HS-27A (cell line): ENCODE measurements at places on chromosomes 5 and 9.

DNA sequence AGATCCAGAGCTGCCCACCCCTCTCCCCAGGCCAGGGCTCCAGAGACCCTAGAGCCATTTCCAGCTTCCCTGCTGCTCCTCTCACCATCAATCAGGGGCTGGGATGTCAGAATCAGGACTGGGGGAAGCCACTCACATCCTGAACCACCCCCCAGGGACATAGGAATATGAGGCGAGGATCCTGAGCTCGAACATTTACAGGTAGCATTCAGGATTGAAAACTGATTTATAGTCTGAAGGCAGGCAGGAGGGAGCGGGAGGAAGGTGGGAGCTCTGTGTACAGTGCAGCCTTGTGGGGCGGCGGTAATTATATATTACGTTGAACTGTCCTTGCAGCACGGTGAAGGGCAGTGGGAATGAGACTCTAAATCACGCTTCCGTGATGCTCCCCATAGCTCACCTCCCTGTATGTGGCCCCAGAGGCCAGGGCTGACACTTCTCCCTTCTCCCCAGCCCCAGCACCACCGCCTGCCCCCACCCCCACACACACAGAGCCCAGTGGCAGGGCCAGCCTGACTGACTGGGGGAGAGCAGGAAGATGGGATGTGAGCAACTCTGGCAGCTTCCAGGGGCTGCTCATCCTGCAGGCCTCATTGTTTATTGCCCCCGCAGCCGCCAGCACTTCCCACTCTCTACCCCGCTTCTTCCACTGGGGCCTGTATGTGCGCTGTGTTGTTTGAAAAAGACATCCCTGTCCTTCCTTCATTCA, 76.0 kb upstream of the HSPA9 start:
- no peak for DNase-seq

GRCh38 chr5:171312129-171312974, 3.3 kb downstream of the TLX3 start:
- DNase-seq: no peak

GRCh38 chr5:127571314-127572131, 54.1 kb downstream of the PRRC1 start:
- DNase-seq: no peak

DNA sequence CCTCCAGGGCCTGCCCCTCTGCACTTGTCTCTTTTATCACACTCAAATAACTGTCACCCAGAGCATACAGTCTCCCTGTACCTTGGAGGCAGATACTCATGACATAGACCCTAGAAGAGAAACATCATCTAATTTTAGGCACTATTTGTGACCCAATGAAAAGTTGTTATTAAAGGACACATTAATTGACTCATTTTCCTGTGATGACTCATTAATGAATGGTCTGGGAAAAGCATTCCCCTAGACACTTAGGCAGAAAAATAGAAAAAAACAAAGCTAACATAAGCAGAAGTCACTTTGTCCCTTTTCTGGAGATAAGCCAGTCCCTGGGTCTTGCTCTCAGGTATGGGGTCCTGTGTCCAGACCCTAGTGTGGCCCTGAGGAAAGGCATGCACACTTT, 15.0 kb downstream of the TRPC7 start:
- no peak for DNase-seq

DNA sequence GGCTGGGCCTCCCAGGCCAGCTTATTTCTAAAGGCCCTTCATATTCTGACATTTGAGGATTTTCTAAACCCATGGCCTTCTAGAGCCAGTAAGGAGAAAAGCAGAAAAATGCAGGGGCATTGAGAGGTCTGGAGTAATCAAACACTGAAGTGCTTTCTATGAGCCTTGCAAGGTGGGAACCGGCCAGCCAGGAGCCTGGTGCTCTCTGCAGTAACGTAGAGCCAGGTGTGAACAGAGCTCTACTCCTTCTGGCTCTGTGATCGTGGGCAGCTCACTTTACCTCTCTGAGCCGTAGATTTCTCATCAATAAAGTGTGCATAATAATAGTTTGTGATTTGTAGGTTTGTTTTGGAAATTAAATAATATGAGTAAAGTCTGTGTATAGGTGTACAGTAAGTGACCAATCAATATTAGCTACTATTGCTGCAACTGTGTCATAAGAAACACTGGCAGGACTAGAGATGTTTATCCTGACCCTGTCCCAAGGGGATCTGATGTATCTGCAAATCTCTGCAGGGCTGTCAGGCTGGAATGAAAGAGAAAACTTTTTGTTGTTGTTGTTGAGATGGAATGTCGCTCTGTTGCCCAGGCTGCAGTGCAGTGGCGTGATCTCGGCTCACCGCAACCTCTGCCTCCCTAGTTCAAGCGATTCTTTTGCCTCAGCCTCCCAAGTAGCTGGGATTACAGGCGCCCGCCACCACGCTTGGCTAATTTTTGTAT, 2.7 kb downstream of the SYNPO start:
- DNase-seq: no peak

- no peak for DNase-seq
Measured at GRCh38 chr9:100126423-100126822, 27.4 kb downstream of the INVS start.

DNA sequence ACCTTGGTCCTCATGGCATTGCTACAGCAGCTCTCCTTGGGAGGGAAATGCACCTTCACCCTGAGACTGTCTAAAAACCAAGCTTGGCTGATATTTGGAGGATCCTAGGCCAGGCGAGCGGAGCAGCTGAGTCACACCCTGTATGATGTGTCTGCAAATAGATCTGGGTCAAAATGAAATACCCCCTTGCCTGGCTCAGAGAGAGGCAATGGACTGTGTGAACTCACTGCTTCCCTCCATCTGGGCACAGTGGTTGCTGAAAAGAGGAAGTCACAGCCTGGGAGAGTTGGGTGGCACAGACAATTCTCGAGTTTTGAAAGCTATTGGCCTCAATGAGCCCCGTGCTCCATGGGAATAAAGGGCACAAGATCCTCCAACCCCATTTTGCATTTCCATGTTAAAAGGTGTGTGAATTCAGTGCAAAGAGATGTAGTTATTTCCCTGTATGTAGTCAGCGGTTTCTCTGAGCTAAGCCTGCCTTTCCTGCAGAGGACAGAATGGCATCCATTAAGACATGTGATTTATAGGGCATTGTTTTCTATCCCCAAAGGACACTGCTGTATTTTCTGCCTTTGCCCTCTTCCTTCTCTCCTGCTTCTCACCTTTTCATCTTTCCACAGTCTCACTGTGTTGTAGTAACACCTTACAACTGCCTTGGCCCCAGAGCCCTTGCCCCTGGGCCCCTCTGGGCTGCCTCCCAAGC, 177.2 kb downstream of the GADD45G start:
- DNase-seq: no peak

DNA sequence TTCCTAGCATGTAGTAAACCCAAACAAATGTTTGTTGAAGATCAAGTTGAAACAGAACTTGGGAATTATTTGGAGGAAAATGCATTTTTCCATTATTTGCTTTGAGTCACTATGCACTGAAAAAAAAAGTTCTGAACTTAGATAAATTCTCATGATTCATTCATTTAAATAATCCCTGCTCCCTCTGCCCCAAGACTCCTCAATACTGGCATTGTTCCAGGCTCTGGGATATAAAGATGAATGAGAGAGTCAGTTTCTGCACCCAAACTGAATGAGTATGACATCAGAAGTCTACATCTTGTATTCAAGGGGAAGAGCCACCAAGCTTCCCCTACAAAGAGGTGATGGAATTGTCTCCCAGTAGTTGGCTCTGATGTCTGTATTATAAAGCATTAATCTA, 123.9 kb downstream of the SEC61B start:
- no peak for DNase-seq

- DNase-seq: no peak
Measured at GRCh38 chr5:124302533-124302932, 443.9 kb downstream of the ZNF608 start.

DNA sequence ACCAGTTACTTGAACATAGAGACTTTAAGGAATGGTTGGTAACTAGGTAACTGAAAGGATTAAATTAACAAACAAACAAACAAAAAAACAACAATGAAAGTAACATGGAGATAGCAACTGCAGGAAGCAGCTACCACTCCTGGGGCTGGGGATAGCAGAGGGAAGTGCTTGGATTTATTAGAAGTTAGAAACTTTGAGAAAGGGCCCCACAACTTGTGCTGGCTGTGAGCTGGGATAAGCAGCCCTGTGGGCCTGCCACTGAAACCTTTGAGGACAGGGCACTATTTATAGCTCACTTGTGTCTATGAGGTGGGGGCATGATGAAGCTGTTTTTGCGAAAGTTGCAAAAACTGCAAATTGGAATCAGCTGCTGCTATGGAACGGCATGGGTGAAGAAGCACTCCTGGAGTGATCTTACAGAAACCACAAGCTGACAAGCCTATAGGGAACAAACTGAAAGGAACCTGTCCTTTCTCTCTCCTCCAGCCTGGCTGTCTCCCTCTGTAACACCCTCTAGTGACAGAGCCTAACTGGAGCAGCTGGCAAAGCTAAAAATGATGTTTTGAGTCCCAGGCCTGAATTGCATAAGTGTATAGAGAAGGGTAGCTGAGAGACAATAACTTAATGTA, 91.4 kb upstream of the RANBP6 start:
- no peak for DNase-seq

DNA sequence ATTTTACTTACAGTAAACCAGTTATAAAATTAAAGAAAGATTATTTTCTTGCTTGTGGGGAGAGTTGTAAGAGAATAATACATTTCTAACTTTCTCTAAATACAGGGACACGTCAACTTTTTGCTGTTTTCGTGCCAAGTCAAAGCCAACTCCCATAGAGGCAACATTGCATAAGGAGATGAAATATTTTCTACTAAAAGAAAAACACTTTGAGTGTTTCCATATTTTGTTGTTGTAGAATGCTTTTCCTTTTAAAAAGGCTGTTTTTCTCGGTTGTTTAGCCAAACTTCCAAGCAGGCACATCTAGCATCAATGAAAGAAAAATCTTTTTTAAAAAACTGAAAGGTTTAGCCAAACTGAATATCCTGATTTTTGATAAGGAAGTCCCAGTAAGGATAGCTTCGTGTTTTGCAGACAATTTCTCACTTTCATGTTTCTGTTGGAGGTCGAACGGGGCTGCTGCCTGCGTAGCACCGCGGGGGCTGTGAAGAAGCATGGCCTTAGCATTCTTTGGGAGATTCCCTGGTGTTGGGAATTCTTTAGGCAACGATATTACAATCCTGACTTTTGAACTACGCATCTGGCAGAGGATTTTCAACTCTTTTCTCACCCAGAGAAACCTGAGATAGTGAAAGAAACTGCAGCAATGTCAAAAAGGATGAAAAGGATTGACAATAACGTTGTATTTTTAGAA, 108.1 kb upstream of the FBXL7 start:
- DNase-seq: no peak

GRCh38 chr9:101360647-101361046, 24.2 kb downstream of the BAAT start:
- no peak for DNase-seq

DNA sequence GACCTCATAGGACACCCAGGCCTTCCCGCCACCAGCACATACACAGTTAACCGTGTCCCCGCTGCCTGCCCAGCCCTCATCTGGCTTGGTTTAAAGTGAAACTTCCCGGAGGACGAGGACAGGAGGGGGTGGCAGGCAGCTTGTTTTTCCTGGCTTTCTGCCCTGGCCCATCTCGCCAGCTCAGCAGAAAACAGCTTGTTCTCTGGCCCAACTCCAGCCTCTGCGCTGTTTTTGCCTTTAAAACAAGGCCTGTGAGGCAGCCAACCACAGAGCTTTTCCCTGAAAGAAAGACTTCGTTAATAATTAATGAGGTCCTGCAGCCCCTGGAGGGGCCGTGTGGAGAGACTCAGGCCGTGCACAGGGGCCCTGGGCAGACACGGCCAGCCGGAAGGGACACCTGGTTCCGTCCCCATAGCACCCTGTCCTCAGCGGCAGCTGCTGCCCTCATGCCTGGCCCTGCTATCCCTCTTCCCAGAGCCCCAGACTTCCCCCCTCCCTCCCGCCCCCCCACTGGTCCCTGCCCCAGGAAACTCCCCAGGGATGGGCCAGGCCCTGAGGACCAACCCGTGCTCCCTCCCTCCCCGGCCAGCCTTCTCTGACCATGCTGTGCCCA, 108.7 kb downstream of the RXRA start:
- peak; percentile 48 for DNase-seq

GRCh38 chr5:91140657-91141056, 242.5 kb downstream of the ARRDC3 start:
- DNase-seq: no peak

GRCh38 chr5:180595381-180596114, 4.2 kb upstream of the SCGB3A1 start:
- DNase-seq: no peak

DNA sequence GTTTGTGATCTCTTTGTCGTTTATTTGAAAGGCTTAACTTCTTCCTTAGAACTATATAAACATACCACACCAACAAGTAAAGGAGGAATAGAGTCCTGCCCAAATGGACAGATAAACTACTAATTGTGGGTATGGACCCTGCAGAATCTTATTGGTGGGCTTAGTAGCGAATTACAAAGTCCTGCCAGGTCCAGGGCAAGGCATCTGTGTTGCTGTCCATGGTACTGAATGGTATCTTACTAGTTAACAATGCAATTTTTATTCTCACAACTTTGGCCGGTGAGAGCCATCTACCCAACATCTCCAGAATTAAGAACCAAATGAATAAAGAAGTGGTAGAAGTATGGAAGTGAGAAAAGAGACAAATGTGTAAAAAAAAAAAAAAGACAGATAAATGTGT, 1782.4 kb upstream of the WWC1 start:
- DNase-seq: no peak

GRCh38 chr5:548256-548655, 24.0 kb upstream of the SLC9A3 start:
- no peak for DNase-seq

DNA sequence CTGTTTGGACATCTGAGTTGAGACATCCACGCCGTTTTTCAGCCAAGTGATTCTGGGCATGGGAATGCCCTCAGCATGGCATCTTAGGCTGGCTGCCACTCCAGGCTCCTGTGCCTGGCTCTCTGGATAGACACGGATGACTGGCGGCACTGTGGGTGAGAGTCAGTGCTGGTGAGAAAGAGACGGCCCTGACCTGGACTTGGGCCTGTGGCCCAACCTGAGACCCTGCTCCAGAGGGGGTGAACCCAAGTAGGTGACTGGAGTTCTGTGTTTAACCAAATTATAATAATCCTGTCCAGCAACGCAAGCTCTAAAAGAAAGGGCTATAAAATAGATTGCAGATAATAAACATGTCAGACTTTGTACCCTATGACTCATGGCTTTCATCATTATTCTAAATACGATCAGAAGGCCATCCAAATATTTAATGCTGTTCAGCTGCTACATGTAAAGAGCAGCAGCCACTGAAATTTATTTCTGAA, 173.9 kb downstream of the HSPA4 start:
- DNase-seq: no peak

- DNase-seq: no peak
Measured at GRCh38 chr9:79432485-79432884, 139.3 kb upstream of the TLE4 start.

DNA sequence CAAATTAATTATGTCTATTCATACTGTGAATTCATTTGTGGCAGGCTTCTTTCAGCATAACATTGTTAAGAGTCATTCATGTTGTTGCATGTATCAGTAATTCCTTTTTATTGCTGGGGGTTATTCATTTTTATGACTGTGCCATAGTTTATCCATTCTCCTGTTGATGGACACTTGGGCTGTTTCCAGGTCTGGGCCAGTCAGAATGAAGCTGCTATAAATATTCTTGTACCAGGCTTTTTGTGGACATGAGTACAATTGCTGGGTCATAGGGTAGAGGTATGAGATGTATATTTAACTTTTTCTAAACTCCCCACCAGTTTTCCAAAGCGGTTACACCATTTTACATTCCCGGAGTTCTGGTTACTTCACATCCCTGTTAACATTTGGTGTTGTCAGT, 13.6 kb downstream of the PRPF4 start:
- no peak for DNase-seq

GRCh38 chr5:76982450-76982849, 29.6 kb downstream of the CRHBP start:
- no peak for DNase-seq

GRCh38 chr9:131323629-131324028, 34.1 kb downstream of the PLPP7 start:
- no peak for DNase-seq
